ENCODE measurements at places on chromosomes 5 and 9.

GRCh38 chr5:149353911-149354310 is 3.9 kb upstream of the PCYOX1L start:
- no peak for DNase-seq

DNA sequence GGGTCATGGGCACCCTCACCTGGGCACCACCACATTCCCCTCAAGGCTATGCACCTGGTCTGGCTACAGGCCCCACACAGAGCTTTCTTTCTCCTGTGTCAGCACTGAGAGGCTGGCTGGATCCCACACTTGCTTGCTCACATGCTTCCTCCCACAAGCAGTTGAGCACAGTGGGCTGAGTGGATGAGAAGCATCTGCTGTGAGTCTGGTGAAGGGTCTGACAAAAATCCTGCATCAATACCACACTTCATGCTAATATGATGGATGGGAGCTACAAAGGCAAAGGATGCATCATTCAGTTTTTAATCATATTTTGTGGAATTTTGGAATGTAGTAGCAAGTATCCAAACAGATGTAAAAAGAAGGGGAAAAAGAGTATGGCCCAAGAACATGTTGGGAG is 830.8 kb upstream of the PTPRD start:
- DNase-seq, result no peak

GRCh38 chr9:108786901-108787689 is 68.7 kb downstream of the ACTL7B start:
- DNase-seq, result peak; percentile 43

- DNase-seq, result no peak
Observed at GRCh38 chr5:171309276-171310211, 496 bp downstream of the TLX3 start.

- peak; percentile 9 for DNase-seq
Observed at GRCh38 chr5:54001976-54002775, 308.2 kb downstream of the ARL15 start.

GRCh38 chr9:93304574-93305496 is 120.9 kb downstream of the WNK2 start:
- DNase-seq, result peak; percentile 42

DNA sequence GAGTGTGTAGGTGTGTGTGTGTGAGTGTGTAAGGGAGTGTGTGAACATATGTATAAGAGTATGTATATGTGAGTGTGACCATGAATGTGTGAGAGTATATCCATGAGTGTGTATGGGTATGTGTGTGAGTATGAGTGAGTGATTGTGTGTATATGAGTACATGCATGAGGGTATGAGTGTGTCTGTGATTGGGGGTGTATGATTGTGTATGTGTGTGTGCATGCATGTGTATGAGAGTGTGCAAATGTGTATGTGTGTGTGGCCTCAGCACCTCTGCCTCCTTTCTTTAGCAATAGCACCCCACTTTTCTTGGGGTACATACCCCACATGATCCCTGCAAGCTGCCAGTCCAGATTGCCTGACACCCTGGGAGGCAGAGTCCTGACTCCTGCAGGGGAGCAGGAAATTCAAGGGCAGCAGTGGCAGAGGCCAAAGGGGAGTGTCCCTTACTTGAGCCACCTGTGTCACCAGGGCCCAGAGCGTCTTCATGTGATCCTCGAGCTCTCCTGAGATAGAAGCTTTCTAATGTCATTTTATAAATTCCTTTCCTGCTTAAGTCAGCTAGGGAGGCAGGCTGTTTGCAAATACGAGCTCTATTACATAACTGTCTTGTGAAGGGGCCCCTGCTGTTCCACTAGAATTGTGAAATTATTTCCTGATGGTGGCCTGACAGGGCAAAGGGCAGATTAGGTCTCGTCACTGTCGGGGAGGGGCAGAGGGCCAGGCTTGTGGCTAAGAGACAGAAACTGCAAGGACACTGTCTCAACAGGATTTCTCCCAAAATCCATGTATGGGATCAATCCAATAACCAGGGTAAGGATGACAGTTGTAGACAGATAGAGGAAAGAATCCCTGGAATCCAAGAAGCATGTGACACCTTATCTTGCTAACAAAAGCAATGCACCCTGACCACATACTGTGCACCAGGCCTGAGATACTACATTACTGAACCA is 389.1 kb downstream of the GADD45G start:
- DNase-seq, result peak; percentile 90
